ENCODE measurements at places on chromosomes 3 and 15.

GRCh38 chr3:13494463-13495350, 14.6 kb downstream of the HDAC11 start:
- DNase-seq = no peak

DNA sequence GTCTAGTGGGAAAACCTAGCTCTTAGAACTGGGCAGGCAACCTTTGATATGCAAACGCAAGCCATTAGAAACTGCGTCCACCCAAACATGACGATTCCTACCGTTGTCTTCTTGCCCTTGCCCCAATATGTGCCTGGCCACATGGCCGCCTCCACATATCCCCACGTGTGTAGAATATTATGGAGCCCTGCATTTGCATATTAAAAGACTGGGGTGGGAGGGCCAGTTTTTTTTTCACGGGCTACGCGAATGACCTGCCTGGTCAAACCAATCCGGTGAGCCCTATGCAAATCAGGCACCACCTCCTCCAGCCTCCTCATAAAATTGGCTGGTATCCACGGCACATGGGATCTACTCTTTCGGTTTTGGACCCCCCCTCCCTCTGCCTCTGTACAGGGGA, 381.0 kb upstream of the RGMA start:
- DNase-seq = no peak

DNA sequence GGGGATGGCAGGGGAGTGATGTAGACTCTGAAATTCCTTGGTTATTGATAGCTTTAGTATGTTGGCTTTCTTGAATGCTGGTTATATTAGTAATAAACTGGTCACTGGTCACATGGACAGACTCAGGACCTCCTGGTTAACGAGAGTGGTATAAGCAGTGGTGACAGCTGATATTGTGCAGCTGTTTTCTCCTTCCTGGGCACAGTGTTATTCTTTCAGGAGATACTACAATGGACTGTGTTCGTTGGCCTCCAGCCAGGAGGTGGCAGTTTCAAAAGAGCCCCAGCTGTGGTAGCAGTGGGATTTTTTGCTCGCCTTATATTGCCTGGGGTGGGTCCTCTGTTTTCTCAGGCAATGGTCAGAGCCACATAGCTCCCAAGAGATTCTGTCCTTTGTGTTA, 181.6 kb upstream of the RBMS3 start:
- DNase-seq = no peak

GRCh38 chr3:100189444-100189964, 71.3 kb upstream of the TBC1D23 start:
- DNase-seq = no peak

DNA sequence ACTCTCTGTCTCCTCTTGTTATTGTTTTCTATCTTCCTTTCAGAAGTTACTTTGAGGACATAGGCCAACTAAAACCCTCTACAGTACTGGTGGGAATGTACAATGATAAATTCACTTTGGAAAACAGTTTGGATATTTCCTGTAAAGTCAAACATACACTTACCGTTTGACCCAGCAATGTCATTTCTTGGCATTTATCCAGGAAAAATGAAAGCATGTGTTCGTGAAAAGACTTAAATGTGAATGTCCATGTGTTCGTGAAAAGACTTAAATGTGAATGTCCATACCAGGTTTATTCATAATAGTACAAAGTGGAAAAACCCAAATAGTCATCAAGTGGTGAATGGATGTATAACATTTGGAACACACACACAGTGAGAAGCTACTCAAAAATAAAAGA, 361.5 kb upstream of the DPH6 start:
- DNase-seq = no peak

DNA sequence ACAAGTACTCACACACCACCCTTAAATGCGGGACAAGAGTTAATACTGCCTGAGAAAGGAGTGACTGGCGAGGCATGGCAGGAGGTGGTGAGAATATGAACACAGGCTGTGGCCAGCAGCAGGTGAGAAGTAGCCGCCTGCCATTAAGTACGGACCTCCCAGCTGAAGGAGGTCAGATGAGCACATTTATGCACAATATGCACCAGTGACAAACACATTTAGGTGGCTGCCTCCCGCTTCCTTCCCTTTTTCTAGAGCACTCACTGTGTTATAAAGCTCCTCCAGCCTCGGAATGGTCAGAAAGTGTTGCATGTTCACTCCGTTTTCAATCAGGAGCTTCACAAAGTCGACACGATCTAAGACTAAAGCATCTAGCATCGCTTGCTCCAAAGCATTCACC, 52.4 kb downstream of the TRPM1 start:
- DNase-seq = no peak

GRCh38 chr3:59549962-59550361, 500.1 kb upstream of the CFAP20DC start:
- no peak for DNase-seq

DNA sequence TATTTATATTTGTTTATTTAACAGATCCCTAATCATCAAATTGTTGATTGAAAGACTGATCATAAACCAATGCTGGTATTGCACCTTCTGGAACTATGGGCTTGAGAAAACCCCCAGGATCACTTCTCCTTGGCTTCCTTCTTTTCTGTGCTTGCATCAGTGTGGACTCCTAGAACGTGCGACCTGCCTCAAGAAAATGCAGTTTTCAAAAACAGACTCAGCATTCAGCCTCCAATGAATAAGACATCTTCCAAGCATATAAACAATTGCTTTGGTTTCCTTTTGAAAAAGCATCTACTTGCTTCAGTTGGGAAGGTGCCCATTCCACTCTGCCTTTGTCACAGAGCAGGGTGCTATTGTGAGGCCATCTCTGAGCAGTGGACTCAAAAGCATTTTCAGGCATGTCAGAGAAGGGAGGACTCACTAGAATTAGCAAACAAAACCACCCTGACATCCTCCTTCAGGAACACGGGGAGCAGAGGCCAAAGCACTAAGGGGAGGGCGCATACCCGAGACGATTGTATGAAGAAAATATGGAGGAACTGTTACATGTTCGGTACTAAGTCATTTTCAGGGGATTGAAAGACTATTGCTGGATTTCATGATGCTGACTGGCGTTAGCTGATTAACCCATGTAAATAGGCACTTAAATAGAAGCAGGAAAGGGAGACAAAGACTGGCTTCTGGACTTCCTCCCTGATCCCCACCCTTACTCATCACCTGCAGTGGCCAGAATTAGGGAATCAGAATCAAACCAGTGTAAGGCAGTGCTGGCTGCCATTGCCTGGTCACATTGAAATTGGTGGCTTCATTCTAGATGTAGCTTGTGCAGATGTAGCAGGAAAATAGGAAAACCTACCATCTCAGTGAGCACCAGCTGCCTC, 14.7 kb downstream of the THBS1 start:
- no peak for DNase-seq

- no peak for DNase-seq
These were observed 751 bp upstream of the RPS17 start for GRCh38 chr15:82540984-82541431.

- DNase-seq = no peak
These were observed 1244.1 kb downstream of the ROBO2 start for GRCh38 chr3:78283994-78284393.
